GM23248 (cell line): ENCODE measurements at places on chromosomes 11 and 22. TPM values are rescaled to one million over a fixed set of nuclear protein-coding genes. Genes with fewer than 3 reads are reported as not detected.

The LMO2 gene
- 0.25 TPM in 1 of 2 replicates, not detected in the other for total RNA-seq

The MS4A6A gene
- total RNA-seq: not detected in 2 replicates

The MS4A7 gene
- not detected in 2 replicates for total RNA-seq

The SEPTIN5 gene
- 31.5 and 35.3 TPM in 2 replicates for total RNA-seq

The VPREB1 gene
- total RNA-seq: not detected in 2 replicates

The FAT3 gene
- 1.9 TPM in 2 replicates for total RNA-seq

The SMC1B gene
- total RNA-seq: 0.13 TPM in 1 of 2 replicates, not detected in the other

DNA sequence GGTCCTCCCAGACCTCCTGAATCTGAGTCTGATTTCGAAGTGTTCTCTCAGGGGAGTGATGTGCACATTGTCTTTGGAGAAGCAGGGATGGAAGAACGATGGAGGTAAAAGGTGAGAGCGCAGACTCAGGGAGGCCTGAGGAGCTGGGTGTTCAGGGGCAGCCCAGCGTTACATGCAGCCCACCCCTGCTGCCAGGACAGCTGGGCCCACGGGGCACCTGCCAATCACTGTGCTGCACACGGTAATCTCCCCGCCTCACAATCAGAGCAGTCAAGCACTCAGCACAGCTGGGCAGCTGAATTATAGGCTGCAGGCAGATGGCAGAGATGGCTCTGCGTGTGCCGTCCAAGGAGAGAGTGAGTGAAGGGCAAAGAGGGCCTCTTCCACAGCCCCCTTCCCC is 17.9 kb upstream of the HTR3A start:
- H3K4me3 ChIP-seq: no peak overlapping the region
- H3K27me3 ChIP-seq: peaks cover 17% of the 10 kb centered on the region
- no peaks in the 10 kb centered on the region for H3K4me1 ChIP-seq
- H3K36me3 ChIP-seq: no peaks in the 10 kb centered on the region

GRCh38 chr11:28654191-28654590 is 546.0 kb downstream of the METTL15 start:
- no peak overlapping the region for H3K27ac ChIP-seq
- DNase-seq: no peak

- no peak overlapping the region for H3K4me3 ChIP-seq
- DNase-seq: no peak
- H3K27ac ChIP-seq: no peak overlapping the region
- H3K27me3 ChIP-seq: no peaks in the 10 kb centered on the region
Measured at GRCh38 chr11:3107608-3108182, 50.5 kb upstream of the CARS1 start.

GRCh38 chr11:119664063-119664572 is 64.9 kb downstream of the NECTIN1 start:
- H3K4me3 ChIP-seq: no peak overlapping the region
- DNase-seq: no peak
- no peaks in the 10 kb centered on the region for H3K27me3 ChIP-seq
- no peak overlapping the region for H3K27ac ChIP-seq
- H3K4me1 ChIP-seq: no peaks in the 10 kb centered on the region
- H3K36me3 ChIP-seq: no peaks in the 10 kb centered on the region

DNA sequence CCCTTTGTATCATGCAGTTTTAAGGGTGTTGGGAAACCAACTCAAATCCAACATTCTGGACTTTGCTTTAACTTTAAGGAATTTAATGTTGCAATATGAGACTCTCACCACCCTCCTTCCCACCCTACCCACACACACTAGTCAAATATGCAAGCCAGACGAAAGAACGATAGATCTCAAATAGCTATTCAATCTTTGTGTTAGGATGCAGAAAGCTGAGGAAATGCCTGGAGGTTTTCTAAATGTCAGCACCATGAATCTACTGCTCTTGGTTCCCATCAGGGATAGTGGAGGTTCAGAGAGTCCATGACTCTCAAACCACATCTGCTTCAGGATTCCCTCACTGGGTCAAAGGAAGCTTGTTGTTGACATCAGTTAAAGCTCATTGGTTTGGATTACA is 33.7 kb downstream of the EXPH5 start:
- no peaks in the 10 kb centered on the region; the same call in 1 of the 2 replicates for H3K27me3 ChIP-seq
- peaks cover 38% of the 10 kb centered on the region for H3K4me1 ChIP-seq
- H3K36me3 ChIP-seq: no peaks in the 10 kb centered on the region
- peak overlapping the region; percentile 43 for H3K27ac ChIP-seq

GRCh38 chr11:62315431-62315830 is 16.6 kb upstream of the SCGB1D4 start:
- DNase-seq: no peak
- H3K4me3 ChIP-seq: no peak overlapping the region
- peaks cover 33% of the 10 kb centered on the region for H3K27me3 ChIP-seq
- H3K27ac ChIP-seq: no peak overlapping the region

GRCh38 chr11:118180300-118180703 is 3.9 kb upstream of the SCN2B start:
- H3K4me1 ChIP-seq: no peaks in the 10 kb centered on the region
- peaks cover 37% of the 10 kb centered on the region for H3K27me3 ChIP-seq
- peak; percentile 33 for DNase-seq
- H3K36me3 ChIP-seq: no peaks in the 10 kb centered on the region

DNA sequence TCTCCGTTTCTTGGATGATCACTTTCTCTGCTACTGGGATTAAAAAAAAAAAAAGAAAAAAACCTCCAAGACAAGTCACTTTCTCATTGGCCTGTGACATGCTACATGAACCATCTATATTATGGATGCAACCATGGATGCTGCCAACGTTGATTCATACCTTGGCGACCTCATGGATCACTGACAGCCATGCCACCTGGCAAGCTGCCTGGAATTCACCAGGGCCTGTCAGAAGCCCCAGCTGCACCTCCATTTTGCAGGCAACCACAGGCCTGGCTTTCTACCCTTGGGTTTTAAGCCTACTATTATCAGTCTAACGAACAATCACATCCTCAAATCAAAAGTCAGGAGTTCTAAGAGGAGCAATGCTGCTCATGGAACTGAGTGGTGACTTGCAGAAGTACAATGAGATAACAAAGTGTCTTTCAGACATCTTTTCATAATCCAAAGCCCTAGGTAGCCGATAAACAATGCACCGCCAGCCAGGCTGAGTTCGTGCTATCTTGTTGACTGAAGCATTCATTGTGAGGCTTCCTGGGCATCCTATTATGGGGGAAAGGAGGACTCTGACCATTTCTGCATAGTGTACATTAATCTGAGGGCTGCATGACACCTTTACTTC is 48.0 kb upstream of the CADM1 start:
- H3K27ac ChIP-seq: no peak overlapping the region
- no peaks in the 10 kb centered on the region for H3K36me3 ChIP-seq
- H3K27me3 ChIP-seq: no peaks in the 10 kb centered on the region
- no peaks in the 10 kb centered on the region for H3K4me1 ChIP-seq
- H3K4me3 ChIP-seq: no peak overlapping the region

DNA sequence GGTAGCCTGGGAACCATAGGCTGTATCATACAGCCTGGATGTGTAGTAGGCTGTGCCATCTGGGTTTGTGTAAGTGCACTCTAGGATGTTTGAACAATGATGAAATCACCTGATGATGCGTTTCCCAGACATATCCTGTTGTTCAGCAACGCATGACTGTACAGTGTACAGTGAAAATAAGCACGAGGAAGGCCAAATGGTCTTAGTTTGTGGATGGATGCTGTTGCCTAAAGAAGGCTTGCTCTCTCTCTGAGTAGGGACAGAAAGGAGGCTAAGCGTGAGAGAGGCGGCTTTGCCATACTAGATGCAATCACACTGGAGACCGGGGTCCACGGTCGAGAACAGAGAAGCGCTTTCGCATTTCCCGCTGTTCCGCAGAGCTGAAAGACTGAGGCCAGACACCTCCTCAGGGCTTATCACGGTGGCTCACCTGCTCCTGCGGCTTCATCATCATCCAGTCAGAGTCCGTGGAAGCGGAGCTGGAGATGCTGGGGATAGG is 27.6 kb upstream of the APLP2 start:
- H3K27me3 ChIP-seq: no peaks in the 10 kb centered on the region
- DNase-seq: peak; percentile 95
- H3K4me3 ChIP-seq: no peak overlapping the region
- H3K36me3 ChIP-seq: no peaks in the 10 kb centered on the region

GRCh38 chr22:29883045-29883774 is at the start of gene MTMR3:
MTMR3 (plus strand) TSS chr22:29883174; CDS start chr22:29971060, 87,886 bp downstream.
- DNase-seq: peak; percentile 92
- peaks cover 20% of the 10 kb centered on the region; the same call in 1 of the 2 replicates for H3K4me1 ChIP-seq
- no peaks in the 10 kb centered on the region for H3K36me3 ChIP-seq
- H3K4me3 ChIP-seq: peak within 1 kb of the TSS; percentile 75
- no peaks in the 10 kb centered on the region for H3K27me3 ChIP-seq

DNA sequence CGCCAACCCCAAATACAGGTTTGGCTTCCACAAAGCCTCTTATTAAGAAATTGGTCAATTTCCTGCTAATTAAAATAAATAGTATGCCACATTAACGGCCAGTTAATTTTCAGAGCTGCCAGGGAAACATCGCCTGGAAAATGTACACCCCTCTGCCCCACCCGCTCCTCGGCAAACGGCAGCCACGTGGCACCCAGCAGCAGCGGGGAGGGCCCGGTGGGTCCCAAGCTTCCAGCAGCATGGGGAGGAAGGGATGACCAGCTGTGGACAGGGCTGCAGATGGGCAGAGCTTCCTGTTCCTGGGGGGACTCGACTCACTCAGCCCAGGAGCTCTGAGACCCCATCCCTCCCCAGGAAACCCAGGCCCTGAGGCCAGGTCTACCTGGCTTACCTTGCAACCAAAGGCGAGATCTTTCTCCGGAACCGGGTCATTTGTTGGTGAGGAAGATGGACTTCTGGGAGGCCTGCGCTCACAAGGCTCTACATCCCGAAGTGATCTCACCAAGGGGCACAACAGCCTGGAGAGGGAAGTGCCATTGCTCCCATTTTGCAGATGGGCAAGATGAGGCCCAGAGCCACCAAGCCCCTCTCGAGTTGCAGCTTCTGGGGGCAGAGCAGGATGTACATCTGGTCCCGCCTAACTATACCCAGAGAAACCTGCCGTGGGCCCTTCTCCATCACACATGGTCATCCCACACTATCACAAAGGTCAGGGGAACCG is 68.3 kb downstream of the IGLL1 start:
- no peak overlapping the region for H3K4me3 ChIP-seq
- H3K27ac ChIP-seq: no peak overlapping the region
- H3K27me3 ChIP-seq: no peaks in the 10 kb centered on the region; the same call in 1 of the 2 replicates
- no peak for DNase-seq
- H3K36me3 ChIP-seq: no peaks in the 10 kb centered on the region

DNA sequence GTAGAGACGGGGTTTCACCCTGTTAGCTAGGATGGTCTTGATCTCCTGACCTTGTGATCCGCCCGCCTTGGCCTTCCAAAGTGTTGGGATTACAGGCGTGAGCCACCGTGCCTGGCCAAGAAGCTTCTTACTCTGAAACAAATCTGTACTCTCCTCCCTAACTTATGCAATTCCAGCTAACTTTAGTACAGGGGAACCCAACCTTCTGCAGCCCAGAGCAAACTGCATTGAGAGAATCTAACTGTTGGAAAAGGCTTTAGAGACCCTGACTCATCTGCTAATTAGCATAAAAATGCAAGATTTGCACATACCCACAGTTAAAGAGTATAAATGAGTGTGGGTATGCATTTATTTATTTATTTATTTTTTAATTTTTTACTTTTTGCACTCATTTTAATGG is 64.8 kb downstream of the APOL5 start:
- H3K4me3 ChIP-seq: no peak overlapping the region
- DNase-seq: peak; percentile 19
- no peak overlapping the region for H3K27ac ChIP-seq
- H3K4me1 ChIP-seq: peaks cover 64% of the 10 kb centered on the region
- peaks cover 24% of the 10 kb centered on the region for H3K36me3 ChIP-seq
- H3K27me3 ChIP-seq: no peaks in the 10 kb centered on the region

DNA sequence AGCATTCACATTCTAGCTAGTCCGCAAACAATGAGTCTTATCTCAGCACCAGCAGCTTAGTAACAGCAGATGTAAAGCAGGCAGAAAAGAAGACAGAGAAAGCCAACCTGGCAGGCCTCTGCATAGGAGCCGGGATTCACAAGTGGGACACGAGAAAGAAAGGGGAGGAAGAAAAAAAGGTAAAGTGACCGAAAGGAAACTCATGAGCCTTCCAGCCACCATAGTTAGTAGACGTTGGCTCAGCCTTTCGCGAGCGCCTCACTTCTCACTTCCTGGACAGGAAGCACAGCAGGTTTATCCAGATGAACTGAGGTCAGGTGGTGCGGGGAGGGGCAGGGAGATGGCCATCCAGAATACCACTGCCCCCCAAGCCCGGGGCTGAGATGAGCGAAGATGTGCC is 19.7 kb upstream of the KAT5 start:
- H3K27me3 ChIP-seq: no peaks in the 10 kb centered on the region
- H3K27ac ChIP-seq: no peak overlapping the region
- no peaks in the 10 kb centered on the region for H3K4me1 ChIP-seq
- H3K36me3 ChIP-seq: no peaks in the 10 kb centered on the region

- no peak overlapping the region for H3K4me3 ChIP-seq
- no peaks in the 10 kb centered on the region for H3K27me3 ChIP-seq
Measured at GRCh38 chr11:126186708-126187529, 24.5 kb downstream of the RPUSD4 start.

DNA sequence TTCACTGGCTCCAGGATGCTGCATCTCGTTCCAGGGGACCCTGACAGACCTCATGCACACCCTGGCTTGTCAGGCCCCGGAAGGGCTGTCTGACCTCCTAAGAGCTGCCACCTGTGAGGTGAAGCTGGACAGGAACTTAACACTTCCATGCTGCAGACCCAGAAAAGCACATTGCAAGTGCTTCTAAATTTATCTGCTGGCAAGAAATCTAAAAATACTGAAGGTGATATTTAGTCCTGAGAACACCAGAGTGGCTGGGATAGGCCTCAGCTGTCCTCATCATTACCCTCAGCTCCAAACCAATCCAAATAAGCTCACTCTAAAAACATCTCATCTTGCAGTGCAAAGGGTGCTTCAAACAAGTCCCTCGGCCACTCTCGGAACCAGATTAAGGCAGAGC is 46.7 kb downstream of the ABTB2 start:
- no peaks in the 10 kb centered on the region for H3K36me3 ChIP-seq
- DNase-seq: no peak
- no peak overlapping the region for H3K27ac ChIP-seq
- H3K4me1 ChIP-seq: peaks cover 26% of the 10 kb centered on the region
- no peaks in the 10 kb centered on the region for H3K27me3 ChIP-seq

DNA sequence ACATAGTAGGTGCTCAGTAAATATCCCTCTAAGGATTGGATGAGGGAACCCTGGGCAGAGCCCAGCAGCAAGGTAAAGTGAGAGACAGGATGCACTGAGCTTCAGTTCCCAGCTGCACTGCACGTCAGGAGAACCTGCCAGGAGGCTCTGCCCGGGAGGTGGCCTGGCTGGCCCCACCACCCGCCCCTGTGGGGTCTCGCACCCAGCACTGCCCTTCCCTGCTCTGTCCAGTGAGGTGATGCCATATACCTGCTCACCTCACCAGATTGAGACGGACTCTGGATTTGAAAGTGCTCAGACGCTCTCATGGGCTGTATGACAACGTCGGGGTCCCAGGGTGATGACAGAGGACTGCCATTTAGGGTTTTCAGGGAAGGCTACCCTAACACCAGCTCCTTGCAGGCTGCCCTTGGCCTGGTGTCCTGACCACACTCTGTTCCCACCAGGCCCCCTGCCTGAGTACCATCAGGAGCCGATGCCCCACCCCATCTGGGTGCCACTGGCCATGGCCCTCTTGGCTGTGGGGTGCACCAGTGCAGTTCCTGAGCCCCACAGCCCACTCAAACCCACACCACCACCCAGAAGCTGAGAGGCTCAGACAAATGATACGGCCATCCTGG is 61.7 kb upstream of the FGF3 start:
- DNase-seq: no peak
- H3K4me1 ChIP-seq: no peaks in the 10 kb centered on the region
- no peaks in the 10 kb centered on the region for H3K36me3 ChIP-seq
- no peak overlapping the region for H3K27ac ChIP-seq

- no peaks in the 10 kb centered on the region for H3K27me3 ChIP-seq
- DNase-seq: no peak
- H3K4me3 ChIP-seq: no peak overlapping the region
- no peaks in the 10 kb centered on the region for H3K36me3 ChIP-seq
Measured at GRCh38 chr22:28930357-28931007, 47.1 kb downstream of the ZNRF3 start.
